ENCODE measurements at places on chromosomes 3 and 15.

- no peak for DNase-seq
These were observed 7.5 kb downstream of the ZNF710 start for GRCh38 chr15:90008607-90009006.

DNA sequence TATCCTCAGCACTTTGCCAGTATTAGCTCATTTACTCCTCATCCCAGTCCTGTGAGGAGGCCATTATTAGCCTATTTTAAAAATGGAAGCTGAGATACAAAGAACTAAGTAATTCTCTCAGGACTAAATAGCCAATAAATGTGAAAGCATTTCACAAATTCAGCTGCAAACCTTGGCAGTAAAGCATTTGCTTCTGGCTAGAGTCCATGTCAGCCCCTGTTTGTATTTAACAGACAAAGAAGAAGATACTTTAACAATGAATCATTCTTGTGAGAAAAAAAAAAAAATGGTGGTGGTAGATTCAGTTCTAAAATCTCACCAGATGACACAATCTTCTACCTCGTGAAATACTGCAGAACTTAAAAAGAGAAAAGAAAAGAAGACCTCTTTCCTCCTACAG is 85.0 kb upstream of the CNTN6 start:
- DNase-seq = no peak

GRCh38 chr15:36449084-36449661 is 130.3 kb upstream of the CDIN1 start:
- DNase-seq = no peak

- DNase-seq = no peak
These were observed 1.4 kb downstream of the FBLN2 start for GRCh38 chr3:13550423-13550690.

- no peak for DNase-seq
These were observed 9.9 kb upstream of the NUDT16 start for GRCh38 chr3:131371688-131372066.

DNA sequence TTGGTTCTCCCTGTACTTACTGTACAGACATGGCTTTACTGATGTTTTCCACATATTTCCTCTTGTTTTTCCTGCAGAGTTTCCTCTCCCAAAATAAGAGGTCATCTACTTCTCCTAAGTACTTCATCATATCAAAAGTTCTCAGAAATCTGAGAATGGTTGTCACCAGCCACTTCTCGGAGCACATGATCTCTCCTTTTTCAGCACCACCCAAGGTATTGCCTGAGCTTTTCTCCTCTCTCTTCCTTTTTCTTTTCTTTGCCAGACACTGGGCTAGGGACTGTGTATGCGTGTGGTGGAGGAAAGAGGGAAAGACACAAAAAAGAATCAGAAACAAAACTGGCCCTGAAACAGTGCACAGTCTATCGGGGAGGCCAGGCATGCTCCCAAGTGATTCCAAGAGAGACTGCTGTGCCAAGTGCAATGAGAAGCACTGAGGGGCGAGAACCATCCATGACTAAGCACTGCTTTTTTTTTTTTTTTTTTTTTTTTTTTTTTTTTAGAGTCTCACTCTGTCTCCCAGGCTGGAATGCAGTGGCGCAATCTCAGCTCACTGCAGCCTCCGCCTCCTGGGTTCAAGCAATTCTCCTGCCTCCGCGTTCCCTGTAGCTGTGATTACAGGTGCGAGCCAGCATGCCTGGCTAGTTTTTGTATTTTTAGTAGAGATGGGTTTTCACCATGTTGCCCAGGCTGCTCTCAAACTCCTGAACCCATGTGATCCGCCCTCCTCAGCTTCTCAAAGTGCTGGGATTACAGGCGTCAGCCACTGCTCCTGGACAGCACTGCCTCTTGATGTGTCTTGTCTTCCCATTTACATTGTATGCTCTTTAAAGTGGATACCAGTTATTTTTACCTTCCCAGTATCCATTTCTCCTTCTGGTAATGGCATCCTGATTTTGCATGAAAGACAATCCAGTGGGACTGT is 194.0 kb upstream of the FEZF2 start:
- no peak for DNase-seq

- no peak for DNase-seq
These were observed 10.7 kb upstream of the SLC22A13 start for GRCh38 chr3:38254872-38255271.

DNA sequence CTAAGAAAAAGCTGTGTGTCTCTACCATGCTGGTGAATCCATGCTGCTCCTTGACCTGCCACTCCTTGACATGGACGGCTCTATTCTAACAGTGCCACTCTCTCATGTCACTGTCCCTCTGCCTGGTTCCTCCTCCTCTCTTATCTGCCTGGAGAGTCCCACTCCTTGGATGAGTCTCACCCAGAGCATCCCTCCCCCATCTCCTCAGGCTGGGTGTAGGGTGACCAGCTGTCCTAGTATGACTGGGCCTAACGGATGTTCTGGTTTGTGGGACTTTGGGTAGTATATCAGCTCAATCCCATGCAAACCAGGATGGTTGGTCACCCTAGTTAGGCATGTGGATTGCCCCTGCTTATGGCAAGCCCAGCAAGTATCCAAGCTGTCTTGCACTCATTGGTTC is 54.3 kb downstream of the LIPC start:
- no peak for DNase-seq
